ENCODE measurements at places on chromosomes 5 and 9.

DNA sequence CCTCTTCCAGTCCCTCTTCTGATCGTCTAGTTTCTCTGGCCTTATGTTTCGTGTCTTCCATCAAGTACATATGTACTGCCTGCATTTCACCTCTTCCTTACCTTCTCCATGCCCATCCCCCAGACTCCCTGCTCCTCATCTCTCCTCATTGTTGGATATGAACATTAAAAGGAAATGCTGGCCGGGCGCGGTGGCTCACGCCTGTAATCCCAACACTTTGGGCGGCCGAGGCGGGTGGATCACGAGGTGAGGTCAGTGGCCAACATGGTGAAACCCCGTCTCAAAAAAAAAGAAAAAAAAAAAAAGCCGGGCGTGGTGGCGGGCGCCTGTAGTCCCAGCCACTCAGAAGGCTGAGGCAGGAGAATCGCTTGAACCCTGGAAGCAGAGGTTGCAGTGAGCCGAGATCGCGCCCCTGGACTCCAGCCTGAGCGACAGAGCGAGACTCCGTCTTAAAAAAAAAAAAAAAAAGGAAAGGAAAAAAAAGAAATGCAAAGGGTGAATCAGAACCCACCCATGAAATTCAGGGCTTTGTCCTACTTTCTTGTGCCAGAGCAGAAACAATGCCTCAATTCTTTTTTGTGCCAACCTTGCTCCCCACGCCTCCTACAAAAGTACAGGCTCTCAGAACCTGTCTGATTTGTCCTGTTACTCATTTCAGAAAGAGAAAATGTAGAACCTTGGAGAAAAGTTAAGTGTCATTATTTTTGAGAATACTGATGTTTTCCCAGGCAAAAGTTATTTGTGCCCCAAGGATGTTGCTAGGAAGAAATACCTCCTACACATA is 1.5 kb upstream of the ZFR start:
- H3K4me1 ChIP-seq, result peaks cover 4% of the 10 kb centered on the region
- no peak for DNase-seq
- no peak overlapping the region for H3K27ac ChIP-seq
- H3K4me3 ChIP-seq, result no peak overlapping the region
- H3K36me3 ChIP-seq, result no peaks in the 10 kb centered on the region

- H3K27ac ChIP-seq, result no peak overlapping the region
- H3K36me3 ChIP-seq, result no peaks in the 10 kb centered on the region
- no peak overlapping the region for H3K4me3 ChIP-seq
- H3K27me3 ChIP-seq, result no peaks in the 10 kb centered on the region
- H3K4me1 ChIP-seq, result no peaks in the 10 kb centered on the region
These were observed 143.4 kb upstream of the CDH6 start for GRCh38 chr5:31049936-31050704.

DNA sequence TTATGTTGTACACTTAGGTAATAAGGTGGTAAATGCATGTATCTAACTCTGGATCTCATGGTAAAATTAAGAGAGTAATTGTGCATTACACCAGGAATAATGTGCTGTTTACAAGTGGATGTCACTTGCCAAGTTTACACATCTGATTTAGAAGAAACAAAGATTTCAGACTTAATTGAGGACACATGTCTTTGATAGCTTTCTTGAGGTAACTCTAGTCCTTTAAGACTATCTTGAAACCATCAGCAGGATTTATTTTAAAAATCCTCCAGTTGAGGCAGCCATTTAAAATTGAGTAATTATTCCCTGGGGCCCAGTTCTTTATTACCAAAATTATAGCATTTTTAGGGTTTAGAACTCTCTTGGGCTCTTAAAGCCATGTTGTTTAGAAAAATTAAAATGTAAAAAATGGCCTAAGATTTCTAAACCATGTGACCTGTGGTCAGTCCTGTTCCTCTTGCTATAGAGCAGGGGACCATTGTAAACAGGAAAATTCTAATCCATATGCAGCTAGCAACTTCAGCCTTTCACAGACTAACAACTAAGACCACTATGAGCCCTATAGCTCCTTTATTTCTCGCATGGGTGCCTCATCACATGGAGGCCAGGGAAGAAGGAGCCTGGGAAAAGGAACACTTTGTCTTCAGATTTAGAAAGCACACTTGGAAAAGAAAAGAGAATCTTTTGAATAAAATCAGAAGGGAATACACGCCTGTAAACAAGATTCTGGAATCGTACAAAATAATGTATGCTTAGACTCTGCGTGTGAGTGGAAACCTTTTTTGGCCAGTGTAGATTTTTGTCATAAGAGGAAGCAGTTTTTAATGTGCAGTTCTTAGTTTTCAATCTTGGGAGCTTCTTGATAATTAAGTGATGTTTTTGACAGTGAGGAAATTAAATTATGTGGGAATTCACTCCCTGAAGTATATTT is 71.2 kb downstream of the ZSWIM6 start:
- no peak overlapping the region for H3K4me3 ChIP-seq
- peaks cover 8% of the 10 kb centered on the region for H3K4me1 ChIP-seq
- H3K27me3 ChIP-seq, result no peaks in the 10 kb centered on the region
- H3K27ac ChIP-seq, result no peak overlapping the region

DNA sequence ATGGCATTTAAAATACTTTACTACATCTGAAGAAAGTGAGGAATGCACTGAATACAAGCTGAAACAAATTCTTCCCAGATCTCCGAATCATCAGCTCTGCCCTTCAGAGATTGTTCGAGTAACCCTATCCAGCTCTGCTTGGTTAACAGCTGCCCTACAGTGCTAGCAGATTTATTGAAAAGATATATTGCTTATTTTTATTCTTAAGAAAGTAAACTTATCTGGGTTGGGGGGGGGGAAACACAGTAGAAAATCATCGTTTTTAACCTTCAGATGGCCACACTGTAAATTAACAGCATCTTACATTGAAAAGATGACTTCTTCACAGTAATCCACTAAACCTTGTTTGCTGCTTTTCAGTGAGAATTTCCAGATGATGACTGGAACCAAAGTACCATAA is 210.8 kb downstream of the NFIB start:
- H3K4me1 ChIP-seq, result peaks cover 33% of the 10 kb centered on the region
- H3K36me3 ChIP-seq, result peaks cover 21% of the 10 kb centered on the region
- no peak overlapping the region for H3K4me3 ChIP-seq
- no peaks in the 10 kb centered on the region for H3K27me3 ChIP-seq

DNA sequence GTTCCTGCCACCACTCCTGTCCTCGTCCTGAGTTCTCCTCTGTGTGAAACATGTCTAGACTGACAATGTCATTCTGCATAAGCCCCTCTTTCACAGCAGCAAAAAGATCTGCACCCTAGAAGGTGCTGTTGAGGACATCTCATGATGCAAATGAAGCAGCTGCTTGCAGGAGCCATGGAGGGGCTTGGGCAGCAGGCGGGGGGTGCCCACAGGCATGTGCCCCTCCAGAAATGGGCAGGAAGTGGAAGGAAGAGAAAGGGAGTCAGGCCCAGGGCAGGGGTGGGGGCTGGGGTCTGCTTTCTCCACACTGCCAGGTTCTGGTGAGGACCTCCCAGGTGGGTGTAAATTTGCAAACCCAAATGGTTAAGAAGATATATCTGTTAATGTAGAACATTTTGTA is 54.5 kb upstream of the KCNMB1 start:
- no peak for DNase-seq
- no peaks in the 10 kb centered on the region for H3K4me1 ChIP-seq
- no peaks in the 10 kb centered on the region for H3K27me3 ChIP-seq

DNA sequence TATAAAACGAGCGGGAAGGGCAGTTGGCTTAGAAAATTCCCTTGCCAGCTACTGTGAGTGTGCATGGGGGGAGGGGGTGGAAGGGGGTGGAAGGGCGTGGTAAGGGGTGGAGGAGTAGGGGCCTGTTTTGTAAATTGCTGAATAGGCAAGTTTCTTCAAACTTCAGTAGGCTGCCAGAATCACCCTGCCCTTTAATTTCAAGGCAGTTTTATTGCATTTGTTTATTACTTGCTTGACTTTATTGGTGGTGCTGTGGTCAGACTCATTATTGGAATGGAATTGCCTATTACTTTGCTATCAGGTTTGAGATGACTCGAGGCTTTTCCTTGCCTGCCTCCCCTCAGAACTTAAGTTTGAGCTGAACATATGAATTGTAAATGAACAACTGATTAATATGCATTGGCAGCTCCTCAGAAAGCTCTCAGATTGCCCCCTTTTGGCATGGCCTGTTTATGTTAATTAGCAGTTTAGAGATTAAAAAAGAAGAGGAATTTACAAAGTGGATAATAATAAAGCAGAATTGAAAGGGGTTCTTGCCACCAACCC is 76.0 kb downstream of the SEMA6A start:
- H3K36me3 ChIP-seq, result peaks cover 2% of the 10 kb centered on the region
- no peak for DNase-seq
- H3K27ac ChIP-seq, result no peak overlapping the region
- no peak overlapping the region for H3K4me3 ChIP-seq
- H3K4me1 ChIP-seq, result peaks cover 7% of the 10 kb centered on the region

DNA sequence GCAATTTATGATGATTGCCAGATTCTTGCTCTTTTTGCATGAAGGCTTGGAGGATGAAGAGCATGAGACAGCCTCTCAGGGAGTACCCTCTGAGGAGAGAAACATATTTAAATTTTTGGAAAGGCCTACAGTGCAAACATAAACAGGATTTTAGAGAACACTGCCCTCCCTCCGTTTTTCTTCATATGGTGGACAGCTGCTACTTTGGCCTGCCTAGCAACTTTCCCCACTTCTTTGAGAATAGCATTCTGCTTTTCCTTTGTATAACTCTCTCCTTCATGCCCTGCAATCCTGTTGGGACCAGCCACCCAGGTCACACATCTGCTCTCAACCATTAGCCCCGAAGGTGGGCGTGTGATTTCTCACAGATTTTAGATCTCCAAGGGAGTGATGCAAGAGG is 20.5 kb upstream of the TXN start:
- H3K4me1 ChIP-seq, result no peaks in the 10 kb centered on the region
- no peaks in the 10 kb centered on the region for H3K36me3 ChIP-seq
- no peak overlapping the region for H3K27ac ChIP-seq
- H3K4me3 ChIP-seq, result no peak overlapping the region

- DNase-seq, result peak; percentile 58
- no peaks in the 10 kb centered on the region for H3K27me3 ChIP-seq
- no peak overlapping the region for H3K4me3 ChIP-seq
- no peak overlapping the region for H3K27ac ChIP-seq
- H3K36me3 ChIP-seq, result no peaks in the 10 kb centered on the region
These were observed 361.8 kb upstream of the ACTBL2 start for GRCh38 chr5:57844410-57844809.

- peak; percentile 37 for DNase-seq
- H3K27me3 ChIP-seq, result no peaks in the 10 kb centered on the region
- no peak overlapping the region for H3K4me3 ChIP-seq
- H3K4me1 ChIP-seq, result peaks cover 12% of the 10 kb centered on the region
- H3K36me3 ChIP-seq, result no peaks in the 10 kb centered on the region
These were observed 729 bp upstream of the TMEM38B start for GRCh38 chr9:105693435-105694189.

GRCh38 chr9:81619353-81620001 is 69.9 kb downstream of the TLE1 start:
- peaks cover 14% of the 10 kb centered on the region for H3K36me3 ChIP-seq
- H3K4me1 ChIP-seq, result peaks cover 8% of the 10 kb centered on the region
- no peaks in the 10 kb centered on the region for H3K27me3 ChIP-seq
- H3K27ac ChIP-seq, result no peak overlapping the region
- peak; percentile 48 for DNase-seq

GRCh38 chr5:181281984-181282316 is 21.0 kb upstream of the TRIM52 start:
- no peak overlapping the region for H3K4me3 ChIP-seq
- no peaks in the 10 kb centered on the region for H3K4me1 ChIP-seq
- H3K27me3 ChIP-seq, result no peaks in the 10 kb centered on the region
- H3K27ac ChIP-seq, result no peak overlapping the region
- no peaks in the 10 kb centered on the region for H3K36me3 ChIP-seq

DNA sequence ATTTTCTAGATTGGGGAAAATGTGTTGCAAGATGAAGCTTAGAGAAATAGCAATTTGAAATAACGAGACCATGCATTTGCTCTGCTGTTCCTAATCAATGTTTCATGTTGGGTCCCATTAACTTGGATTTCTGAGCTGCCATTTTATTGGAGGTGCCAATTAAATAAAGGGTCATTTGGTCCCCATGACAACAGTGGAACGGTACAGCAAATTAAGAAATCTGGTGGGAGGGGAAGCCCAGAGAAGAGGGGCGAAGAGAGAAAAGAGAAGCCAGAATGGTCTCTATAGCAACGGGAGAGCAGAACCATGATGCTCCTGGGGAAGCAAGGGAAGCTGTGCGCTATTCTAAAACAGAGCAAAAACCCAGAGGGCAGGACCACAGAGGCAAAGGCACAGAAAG is 120.2 kb downstream of the ENTREP1 start:
- H3K4me1 ChIP-seq, result no peaks in the 10 kb centered on the region
- H3K27me3 ChIP-seq, result no peaks in the 10 kb centered on the region
- H3K27ac ChIP-seq, result no peak overlapping the region
- no peaks in the 10 kb centered on the region for H3K36me3 ChIP-seq
- no peak for DNase-seq
- H3K4me3 ChIP-seq, result no peak overlapping the region

GRCh38 chr9:87109851-87110250 is 162.5 kb upstream of the GAS1 start:
- no peak for DNase-seq
- no peak overlapping the region for H3K4me3 ChIP-seq
- H3K27me3 ChIP-seq, result no peaks in the 10 kb centered on the region
- no peak overlapping the region for H3K27ac ChIP-seq

DNA sequence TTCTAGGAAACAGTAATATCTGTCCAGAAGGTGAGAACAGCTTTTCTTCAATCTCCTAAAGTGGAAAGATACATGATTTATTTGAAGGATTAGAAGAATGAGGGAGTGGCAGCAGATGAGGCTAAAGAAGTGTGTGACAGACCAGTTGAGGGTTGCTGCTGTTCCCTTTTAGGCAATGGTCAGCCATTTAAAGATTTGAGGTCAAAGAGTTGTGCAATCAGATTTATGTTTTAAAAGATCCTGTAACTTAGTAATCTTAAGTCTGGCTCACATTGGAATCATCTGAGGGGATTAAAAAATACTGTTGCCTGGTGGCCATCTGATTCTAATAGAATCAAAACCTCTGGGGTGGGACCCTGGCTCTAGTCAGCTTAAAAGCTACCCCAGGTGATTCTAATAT is 4.3 kb upstream of the SGCD start:
- H3K27me3 ChIP-seq, result no peaks in the 10 kb centered on the region
- no peak overlapping the region for H3K27ac ChIP-seq
- no peak overlapping the region for H3K4me3 ChIP-seq
- H3K4me1 ChIP-seq, result no peaks in the 10 kb centered on the region

DNA sequence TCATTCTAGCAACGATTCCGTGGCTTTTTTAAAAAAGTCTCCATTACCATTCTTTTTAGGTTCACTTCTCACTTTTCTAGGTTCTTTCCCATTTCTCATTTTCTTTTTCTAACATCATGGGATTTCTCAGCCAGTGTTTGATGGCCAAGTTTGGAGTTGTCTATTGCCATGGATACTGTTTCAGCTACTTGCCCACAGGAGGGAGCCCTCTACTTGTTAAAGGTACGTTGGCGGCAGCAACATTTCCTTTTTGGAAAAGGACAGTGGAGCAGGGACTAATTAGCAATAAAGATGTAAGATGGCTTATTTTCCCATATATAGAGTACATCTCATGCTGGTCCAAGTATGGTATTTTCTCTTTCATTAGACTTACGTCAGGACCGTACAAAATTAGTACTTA is 2257.5 kb upstream of the C9orf72 start:
- DNase-seq, result peak; percentile 47
- H3K4me3 ChIP-seq, result no peak overlapping the region
- H3K36me3 ChIP-seq, result no peaks in the 10 kb centered on the region
- no peaks in the 10 kb centered on the region for H3K4me1 ChIP-seq
- H3K27me3 ChIP-seq, result no peaks in the 10 kb centered on the region

All from lung (tissue), 17 donors.